EL (cell line): ENCODE measurements at places on chromosomes 13 and 19.

DNA sequence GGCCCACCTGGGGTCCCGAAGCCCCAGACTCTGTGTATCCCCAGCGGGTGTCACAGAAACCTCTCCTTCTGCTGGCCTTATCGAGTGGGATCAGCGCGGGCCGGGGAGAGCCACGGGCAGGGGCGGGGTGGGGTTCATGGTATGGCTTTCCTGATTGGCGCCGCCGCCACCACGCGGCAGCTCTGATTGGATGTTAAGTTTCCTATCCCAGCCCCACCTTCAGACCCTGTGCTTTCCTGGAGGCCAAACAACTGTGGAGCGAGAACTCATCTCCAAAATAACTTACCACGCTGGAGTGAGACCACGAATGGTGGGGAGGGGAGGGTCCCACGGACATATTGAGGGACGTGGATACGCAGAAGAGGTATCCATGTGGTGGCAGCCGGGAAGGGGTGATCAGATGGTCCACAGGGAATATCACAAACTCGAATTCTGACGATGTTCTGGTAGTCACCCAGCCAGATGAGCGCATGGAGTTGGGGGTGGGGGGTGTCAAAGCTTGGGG lies 1.0 kb upstream of the ICAM5 start:
- peak; percentile 83 for DNase-seq

DNA sequence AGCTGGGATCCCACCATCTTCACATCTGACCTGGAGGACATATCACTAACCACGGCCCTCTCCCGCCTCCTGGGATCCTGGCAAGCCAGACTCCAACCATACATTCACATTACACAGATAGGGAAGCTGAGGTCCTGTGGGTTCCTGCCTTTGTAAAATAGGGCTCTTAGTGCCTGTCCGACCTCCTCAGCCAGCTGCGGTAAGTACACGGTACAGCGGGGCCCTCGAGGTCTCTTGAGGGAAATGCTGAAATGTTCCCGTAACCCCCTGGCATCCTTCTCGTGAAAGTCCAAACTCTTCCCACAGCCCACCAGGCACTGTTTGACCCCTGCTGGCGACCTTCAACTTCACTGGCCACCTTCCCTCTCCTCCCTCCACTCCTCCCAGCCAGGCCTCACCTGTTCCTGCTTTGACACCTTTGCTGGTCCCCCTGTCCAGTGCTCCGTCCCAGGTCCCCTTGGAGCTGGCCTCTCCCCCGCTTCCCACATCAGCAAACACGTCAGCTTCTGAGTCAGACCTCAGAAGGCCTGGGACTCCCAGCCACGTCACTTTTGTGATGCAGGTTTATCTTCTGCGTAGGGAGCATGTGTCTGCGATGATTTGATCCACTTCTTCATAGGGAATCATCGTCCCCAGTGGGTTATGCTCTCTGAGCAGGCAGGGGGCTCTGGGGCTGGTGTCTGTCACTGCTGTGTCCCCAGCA lies 8.8 kb upstream of the GNG7 start:
- DNase-seq, result peak; percentile 70

DNA sequence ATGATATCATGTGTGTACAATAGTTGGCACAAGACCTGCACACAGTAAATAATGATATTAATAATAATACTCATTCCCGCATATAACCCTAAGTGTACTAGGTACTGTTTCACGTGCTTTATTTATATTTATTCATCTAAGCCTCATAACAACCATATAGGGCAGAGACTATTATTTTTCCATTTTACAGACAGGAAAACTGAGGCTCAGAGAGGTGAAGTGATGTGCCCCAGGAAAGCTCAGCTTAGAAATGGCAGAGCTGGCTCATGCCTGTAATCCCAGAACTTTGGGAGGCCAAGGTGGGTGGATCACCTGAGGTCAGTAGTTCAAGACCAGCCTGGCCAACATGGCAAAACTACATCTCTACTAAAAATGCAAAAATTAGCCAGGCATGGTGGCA lies 13.6 kb downstream of the ACP7 start:
- no peak for DNase-seq

DNA sequence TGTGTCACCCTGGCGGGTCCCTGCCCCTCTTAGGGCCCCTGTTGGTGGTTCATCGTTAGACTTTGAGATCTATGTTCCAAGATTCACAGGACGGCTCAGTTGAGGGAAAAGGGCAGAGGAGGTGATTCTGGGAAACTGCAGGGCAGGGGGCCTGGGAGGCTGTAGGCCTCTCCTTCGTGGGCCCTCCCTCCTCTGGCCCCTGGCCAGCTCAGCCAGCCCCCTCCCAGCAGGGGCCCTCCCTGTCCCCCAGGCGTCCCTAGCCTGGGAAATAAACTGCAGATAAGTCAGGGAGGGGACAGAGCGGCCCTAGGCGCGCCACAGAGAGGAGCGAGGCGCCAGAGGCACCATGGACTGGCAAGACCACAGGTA lies 6.5 kb downstream of the HIF3A start:
- DNase-seq, result no peak

- DNase-seq, result no peak
These were observed 40.2 kb downstream of the SLAIN1 start for GRCh38 chr13:77737583-77738200.

DNA sequence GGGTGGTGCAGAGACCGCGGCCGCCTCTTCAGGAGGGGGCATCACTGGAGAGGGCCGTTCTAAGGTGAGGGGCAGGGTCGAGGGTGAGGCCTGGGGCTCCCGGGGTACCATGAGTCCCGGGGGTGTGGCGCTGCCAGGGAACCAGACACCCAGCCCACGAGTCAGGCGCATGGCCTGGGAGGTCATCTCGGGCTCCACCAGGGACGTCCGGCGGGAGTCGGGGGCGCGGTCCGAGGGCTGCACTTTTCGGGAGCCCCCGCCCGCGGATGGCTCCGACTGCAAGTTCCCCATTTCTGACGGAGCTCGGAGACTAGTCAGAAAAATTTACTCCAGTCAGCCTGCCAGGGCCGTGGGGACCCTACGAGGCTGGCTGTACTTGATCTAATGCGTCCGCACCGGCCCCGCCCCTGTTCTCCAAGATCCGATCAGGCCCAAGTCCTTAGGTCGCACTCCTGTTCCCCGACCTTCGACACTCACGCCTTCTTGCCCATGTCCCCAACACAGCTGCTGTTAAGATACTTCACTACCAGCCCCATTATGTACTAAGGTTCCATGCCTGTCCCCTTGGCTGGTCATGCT lies 774 bp downstream of the GGN start:
- no peak for DNase-seq

DNA sequence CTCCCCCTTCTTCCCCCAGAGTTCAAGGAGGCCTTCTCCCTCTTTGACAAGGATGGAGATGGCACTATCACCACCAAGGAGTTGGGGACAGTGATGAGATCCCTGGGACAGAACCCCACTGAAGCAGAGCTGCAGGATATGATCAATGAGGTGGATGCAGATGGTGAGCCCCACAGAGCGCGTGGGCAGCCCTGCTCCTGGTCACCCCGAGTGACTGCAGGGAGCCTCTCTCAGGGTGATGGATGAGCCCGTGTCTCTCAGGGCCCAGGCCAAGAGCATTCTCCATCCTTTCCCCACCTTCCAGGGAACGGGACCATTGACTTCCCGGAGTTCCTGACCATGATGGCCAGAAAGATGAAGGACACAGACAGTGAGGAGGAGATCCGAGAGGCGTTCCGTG lies 7.0 kb downstream of the CALM3 start:
- DNase-seq, result no peak
